Activated B cell treated with CpG ODN at 0.5 μM for 24 hours (primary cell): ENCODE measurements at places on chromosomes 2 and 18.

GRCh38 chr2:185152186-185152585 lies 553.9 kb downstream of the ZNF804A start:
- DNase-seq, result no peak
- no peaks in the 10 kb centered on the region for H3K27me3 ChIP-seq

GRCh38 chr2:219433666-219434467 lies 776 bp upstream of the SPEG start:
- H3K27me3 ChIP-seq, result peaks cover 29% of the 10 kb centered on the region
- no peak for DNase-seq
- H3K4me3 ChIP-seq, result no peak overlapping the region
- H3K36me3 ChIP-seq, result no peaks in the 10 kb centered on the region
- no peak overlapping the region for H3K27ac ChIP-seq

DNA sequence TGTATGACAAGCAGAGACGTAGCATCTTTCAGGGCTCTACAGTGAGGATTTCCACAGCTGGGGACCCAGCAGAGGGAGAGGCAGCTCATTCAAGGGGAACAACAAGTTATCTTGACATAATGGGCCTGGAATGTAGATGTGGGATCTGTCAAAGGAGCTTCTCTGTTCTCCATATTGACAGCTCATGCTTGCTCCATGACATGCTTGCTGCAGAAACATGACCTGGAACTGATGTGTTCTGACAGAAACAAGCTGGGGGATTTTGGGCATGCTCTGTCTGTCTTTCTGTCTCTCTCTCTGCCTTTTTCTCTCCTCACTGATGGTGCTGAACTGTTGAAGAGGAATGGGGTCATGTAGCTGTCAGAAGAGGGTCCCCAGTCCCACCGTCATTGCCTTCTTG lies 79.6 kb downstream of the MMADHC start:
- DNase-seq, result no peak

- no peak overlapping the region for H3K4me3 ChIP-seq
- H3K4me1 ChIP-seq, result no peaks in the 10 kb centered on the region
- no peaks in the 10 kb centered on the region for H3K27me3 ChIP-seq
- peaks cover 46% of the 10 kb centered on the region for H3K36me3 ChIP-seq
These were observed 141.4 kb upstream of the LTBP1 start for GRCh38 chr2:32805104-32806095.

- H3K27ac ChIP-seq, result no peak overlapping the region
- H3K27me3 ChIP-seq, result peaks cover 3% of the 10 kb centered on the region
- no peaks in the 10 kb centered on the region for H3K36me3 ChIP-seq
- DNase-seq, result no peak
These were observed 32.9 kb downstream of the CD28 start for GRCh38 chr2:203739351-203739750.

DNA sequence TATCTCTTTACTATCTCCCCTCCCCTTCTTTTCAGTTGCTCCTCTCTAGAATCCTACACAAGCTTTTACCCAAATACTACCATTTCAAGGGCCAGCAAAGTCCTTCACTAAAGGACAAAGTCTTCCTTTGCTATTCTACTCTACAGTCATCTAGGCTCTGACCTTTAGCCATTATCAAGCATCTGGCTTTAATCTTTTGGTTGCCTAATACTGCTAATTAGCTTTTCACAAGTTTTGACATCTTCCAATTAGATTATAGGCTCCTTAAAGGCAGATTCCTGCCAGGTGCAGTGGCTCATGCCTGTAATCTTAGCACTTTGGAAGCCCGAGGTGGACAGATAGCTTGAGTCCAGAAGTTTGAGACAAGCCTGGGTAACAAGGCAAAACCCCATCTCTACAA lies 194.4 kb downstream of the SH3BP4 start:
- no peaks in the 10 kb centered on the region for H3K4me1 ChIP-seq
- DNase-seq, result no peak
- H3K36me3 ChIP-seq, result no peaks in the 10 kb centered on the region
- H3K27me3 ChIP-seq, result peaks cover 8% of the 10 kb centered on the region

DNA sequence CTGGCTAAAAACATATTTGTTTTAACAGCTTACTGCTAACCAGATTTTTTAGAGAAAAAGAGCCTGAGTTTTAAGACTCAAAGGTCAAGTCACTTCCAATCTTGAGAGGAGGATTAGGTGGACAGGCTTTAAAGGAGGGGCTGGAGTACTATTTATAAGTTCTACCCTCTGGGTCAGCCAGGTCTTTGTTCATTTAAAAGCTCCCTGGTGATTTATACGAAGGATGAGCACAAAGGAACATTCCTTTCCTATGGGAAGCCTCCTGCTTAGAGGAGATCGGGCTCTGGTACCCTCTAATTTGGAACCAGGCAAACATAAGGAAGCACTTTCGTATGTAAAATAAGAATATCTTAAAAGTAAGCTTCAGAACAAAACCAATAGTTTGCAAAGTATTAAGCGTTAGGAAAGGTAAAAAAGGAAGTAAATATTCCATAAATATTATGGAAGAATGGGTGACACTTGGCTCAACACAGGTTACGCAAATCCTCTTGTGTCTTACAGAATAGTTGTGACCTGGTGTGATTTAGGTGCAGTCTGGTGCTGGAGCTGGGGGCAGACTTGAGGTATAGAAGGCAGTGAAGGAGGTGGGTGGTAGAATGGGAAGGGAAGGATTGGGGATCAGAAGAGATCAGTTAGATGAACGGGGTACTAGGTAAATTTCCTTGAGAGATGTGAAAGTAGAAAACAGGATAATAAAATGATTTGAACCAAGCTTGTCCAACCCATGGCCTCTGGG lies 35.6 kb downstream of the PDE6D start:
- H3K27me3 ChIP-seq, result no peaks in the 10 kb centered on the region
- H3K27ac ChIP-seq, result no peak overlapping the region
- H3K4me1 ChIP-seq, result peaks cover 11% of the 10 kb centered on the region
- no peak for DNase-seq
- no peaks in the 10 kb centered on the region for H3K36me3 ChIP-seq
